Activated effector memory CD4-positive, alpha-beta T cell treated with Interleukin-2 at 50 U/mL for 16 hours (primary cell): ENCODE measurements at places on chromosomes 12 and 14.

GRCh38 chr12:7892186-7892980 is 19.7 kb upstream of the SLC2A14 start:
- no peak for DNase-seq

GRCh38 chr12:32983968-32984367 is 87.4 kb upstream of the PKP2 start:
- no peak for DNase-seq

DNA sequence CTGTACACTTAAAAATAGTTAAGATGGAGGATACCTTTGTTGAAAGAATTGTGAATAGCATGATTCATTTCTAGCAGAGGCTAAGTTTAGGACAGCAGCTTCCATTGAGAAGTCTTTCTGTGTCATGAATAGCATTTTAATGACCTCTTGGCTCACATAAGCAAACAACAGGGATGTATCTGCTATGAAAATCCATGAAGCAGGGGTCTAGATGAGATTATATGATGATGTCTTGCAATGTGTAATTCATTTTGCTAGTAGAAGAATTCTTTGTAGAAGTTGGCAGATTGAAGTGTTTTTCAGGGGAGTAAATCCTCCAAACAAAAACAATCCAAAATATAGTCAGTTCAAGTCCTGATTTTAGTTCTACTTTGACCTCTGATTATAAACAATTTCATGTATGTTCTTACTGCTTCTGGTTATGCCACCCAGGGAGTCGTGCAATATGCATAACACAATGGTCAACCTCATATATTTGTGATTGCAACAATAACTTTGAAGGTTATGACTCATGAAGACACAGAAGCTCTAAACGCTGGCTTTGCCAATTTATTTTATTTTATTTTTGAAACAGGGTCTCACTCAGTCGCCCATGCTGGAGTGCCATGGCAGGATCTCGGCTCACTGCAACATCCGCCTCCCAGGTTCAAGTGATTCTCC is 6.9 kb upstream of the RD3L start:
- no peak for DNase-seq

DNA sequence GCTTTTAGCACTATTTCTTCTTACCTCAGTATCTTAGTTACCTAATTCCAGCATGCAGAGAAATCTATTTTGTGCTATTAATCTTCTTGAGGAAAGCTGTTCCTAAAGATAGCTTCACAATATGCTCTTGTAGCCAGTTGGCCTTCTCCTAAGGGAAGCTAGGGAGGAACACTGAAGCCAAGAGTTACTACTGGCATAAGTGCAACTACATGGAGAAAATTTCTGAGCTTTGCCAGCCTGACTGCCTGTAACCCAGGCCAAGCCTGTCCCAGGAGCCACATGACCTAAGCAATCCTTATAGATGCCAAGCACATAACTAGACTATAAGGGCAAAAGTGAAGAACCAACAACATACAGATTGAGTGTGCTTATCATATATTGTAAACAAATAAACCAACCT is 890.2 kb downstream of the FLRT2 start:
- no peak for DNase-seq

- DNase-seq, result no peak
These were observed 717 bp downstream of the WNT10B start for GRCh38 chr12:48970702-48971334.

- no peak for DNase-seq
These were observed 1021.5 kb upstream of the TMEM132C start for GRCh38 chr12:127245437-127245836.

DNA sequence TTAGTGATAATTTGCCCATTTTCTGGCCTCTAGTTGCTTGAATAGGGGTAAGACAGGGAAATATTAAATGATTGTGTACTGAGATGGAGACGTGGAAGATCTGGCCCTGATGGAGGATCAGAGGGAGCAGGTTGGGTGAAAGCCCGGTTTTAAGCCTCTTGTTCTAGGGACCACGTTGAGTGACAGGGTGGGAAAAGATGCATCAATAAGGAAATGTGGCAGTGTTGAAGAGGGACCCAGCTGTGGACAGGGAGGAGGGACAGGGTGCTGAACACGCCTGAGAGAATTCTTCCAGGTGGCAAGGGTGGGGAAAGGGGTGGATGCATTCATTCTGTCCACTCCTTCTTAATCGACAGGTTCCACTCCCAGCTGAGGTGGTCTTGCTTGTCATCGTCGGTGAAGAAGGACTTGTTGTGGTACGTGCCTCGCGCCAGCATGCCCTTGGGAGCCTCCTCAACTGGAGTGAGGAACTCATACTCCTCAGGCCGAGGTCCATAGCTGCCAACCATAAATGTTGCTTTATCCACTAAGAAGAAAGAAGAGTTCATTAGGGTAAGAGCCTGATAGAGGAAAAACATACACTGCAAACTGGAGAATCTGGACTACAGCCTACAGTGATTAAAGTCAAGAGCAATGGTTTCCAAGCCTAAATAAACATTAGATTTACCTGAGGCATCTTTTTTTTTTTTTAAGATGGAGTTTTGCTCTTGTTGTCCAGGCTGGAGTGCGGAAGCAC is 4.0 kb upstream of the ERP27 start:
- DNase-seq, result no peak

DNA sequence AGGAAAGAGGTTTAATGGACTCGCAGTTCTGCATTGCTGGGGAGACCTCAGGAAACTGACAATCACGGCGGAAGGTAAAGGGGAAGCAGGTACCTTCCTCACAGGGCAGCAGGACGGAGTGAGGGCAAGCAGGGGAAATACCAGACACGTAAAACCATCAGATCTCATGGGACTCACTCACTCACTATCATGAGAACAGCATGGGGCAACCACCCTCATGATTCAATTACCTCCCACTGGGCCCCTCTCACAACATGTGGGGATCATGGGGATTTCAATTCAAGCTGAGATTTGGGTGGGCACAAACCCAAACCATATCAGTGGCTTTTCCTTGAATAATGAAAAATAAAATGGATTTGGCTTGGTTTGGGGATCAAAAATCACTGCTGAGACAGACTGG is 380.5 kb downstream of the VRK1 start:
- DNase-seq, result no peak

DNA sequence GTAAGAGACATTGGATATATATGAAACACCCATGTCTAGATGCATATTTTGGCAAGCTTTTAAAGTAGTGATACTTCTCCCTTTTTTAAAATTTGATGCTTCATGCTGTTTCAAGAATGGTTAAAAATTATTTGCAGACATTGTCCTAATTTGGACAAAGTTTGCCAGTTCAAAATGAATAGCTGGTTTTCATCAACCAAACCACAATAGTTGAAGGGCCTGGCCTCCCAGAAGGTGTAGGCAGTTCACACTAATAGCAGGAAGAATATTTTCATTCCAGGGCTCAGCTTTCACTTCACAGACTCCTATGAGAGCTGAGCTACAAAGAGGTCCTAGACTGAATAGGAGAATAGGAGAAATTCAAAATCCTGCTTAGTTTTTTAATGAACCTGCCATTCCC is 78.7 kb downstream of the STXBP6 start:
- DNase-seq, result no peak

DNA sequence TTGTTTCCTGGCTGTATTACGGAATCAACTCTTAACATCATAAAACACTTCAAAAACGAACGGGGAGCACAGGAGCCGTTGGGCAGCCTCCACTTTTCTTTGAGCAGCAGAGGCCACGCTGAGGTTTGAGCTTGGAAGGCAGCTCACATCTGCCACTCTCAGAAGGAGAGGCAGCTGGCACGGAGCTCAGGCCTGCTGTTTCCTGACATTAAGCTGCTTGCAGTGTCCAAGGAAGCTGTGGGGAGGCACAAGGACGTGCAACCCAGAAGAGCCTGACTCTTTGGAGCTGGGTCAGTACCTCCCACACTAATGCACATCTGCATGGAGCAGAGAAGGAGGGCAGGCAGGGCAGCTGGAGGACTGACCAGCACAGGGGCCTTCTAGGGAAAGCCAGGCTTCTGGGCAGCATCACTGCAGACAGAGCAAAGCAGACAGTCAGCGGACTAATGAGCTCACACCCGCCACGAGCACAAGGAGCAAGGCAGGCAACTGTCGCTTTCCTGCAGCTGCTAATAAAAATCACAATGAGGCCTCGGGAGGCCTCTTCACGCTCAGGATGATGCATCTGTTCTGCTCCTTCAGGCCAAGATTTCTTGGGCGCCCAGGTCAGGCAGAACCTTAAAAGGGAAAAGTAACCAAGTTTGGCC is 211.1 kb downstream of the GLT1D1 start:
- DNase-seq, result no peak

- no peak for DNase-seq
These were observed 11.5 kb upstream of the KRT78 start for GRCh38 chr12:52860102-52860823.

- DNase-seq, result no peak
These were observed 135.3 kb upstream of the SOX5 start for GRCh38 chr12:24084800-24085199.

- DNase-seq, result no peak
These were observed 22.0 kb upstream of the TMEM106C start for GRCh38 chr12:47941475-47941780.

GRCh38 chr12:97267166-97267565 is 195.4 kb upstream of the RMST start:
- DNase-seq, result no peak

DNA sequence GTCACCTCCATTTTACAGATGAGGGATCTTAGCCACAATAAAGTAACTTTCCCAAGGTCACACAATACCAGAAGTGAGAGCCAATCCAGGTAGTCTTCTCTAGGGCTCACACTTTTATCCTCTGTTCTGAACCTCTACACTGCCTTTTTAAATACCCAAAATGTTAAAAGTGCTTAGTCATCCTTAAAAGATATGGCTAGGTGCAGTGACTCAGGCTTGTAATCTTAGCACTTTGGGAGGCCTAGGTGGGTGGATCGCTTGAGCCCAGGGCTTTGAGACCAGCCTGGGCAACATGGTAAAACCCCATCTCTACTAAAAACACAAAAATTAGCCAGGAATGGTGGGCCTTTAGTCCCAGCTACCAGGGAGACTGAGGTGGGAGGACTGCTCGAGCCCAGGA is 104.1 kb upstream of the PPP4R3A start:
- no peak for DNase-seq

DNA sequence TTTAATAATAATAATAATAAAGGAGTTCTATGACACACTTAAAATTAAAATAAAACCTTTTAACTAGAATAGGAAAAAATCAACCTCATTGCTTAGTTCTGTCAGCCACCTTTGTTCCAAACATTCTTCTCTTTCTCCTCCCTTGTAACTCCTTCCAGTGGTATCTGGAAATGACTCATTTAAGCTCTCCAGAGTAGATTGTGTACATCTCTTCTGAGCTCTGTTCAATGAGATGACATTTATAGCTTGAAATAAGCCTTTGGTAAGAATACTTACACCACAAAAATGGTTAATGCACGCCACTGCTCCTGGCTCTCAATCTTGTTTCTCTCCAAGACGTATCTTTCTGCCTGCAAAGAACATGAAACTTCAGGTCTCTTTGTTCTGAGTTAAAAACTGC is 70.3 kb downstream of the STAB2 start:
- DNase-seq, result no peak

GRCh38 chr14:55535516-55536203 is 44.3 kb upstream of the KTN1 start:
- DNase-seq, result no peak

DNA sequence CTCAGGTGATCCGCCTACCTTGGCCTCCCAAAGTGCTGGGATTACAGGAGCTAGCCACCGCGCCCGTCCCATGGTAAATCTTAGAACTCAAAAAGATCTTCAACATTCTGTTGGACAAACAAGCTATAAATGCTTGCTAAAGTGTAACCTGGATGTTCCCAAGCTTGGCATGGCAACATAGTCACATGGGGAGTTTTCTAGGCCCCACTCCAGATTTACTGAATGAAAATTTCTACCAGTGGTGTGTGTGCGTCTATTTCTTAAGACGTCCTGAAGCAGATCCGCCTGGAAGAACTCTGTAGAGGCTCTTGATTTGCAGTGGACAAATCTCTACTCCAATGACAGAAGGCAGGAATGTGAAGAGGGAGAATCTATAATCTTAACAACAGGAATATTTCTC is 59.9 kb downstream of the ZFYVE21 start:
- no peak for DNase-seq

DNA sequence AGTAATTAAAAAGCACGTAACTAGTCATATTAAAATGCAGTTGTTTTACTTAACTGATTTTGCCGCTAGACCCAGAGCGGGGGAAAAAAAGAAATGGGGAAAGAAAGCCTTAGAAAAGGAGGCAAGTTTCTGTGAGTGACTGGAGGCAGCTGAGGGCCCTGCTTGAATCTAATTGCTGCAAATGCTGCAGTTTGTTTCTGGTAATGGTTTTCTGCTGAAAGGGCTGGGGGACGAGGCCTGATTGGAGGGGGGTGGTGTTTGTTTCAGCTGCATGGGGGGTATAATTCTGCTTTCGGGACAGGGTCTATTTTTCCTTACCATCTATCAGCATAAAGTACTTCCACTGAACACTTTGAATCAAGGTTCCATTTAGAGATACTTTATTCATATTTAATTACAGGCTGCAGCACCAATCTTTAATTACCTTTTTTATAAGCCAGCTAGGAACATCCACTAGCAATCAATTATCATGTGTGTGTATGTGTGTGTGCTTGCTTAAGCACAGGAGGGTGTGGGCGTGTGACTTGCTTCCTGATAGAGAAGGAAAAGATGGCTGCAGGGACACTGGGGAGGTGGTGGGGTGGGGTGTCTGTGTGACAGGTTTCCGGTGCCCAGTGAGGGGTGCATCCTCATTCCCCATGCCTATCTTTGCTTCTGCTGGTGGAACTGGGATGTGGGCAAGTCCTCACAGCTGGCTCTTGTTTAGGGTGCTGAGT is 83.4 kb downstream of the ADCK1 start:
- no peak for DNase-seq

DNA sequence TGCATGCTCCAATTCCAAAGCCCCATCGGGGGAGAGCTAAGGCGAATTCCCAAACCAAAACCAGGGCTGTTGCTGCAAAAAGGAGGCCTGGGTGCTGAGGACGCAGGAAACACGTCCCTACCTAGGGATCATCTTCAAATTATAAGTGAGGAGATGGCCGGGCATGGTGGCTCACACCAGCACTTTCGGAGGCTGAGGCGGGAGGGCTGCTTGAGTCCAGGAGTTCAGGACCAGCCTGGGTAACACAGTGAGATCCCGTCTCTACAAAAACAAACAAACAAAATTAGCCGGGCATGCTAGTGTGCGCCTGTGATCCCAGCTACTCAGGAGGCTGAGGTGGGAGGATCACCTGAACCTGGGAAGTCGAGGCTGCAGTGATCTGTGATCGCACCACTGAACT is 143.2 kb downstream of the CALM1 start:
- no peak for DNase-seq

- no peak for DNase-seq
These were observed 465 bp downstream of the ADSS1 start for GRCh38 chr14:104724407-104724980.

DNA sequence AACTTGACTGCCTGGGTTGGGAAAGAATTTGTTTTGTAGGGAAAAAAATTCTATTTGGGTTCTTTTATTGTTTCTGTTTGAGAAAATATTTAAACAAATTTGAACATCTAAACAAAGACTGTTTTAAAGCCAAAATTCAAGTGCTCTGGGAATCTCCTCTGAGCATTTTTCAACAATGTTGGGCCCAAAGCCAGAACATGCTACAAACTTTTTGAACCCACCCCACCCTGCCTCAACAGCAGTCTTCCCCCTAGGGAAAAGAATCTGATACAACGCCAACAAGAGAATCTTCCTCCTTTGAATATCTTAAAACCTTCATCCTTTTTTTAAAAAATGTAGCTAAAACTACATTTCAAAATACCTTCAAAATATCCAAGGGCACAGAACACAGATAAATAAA is 20.4 kb upstream of the NID2 start:
- no peak for DNase-seq
